HAP-1 (cell line): ENCODE measurements at places on chromosomes 2 and 18.

- DNase-seq = no peak
Observed at GRCh38 chr2:159362816-159363251, 76.3 kb upstream of the WDSUB1 start.

GRCh38 chr2:72271276-72271614 lies 123.6 kb upstream of the CYP26B1 start:
- no peak for DNase-seq

DNA sequence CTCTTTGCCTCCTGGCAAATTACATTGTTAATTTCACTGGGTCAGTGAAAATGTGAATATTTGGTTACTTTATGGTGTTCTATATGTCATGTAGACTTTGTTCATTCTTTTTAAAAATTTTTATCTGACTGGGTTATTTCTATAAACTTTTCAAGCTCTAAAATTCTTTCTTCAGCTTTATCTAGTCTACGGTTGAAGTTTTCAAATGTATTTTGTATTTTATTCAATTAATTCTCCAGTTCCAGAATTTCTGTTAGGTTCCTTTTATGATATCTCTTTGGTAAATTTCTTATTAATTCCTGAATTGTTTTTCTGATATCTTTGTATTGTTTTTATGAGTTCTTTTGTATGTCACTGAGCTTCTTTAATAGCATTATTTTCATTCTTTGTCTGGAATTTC lies 228.1 kb downstream of the LPIN1 start:
- DNase-seq = no peak

GRCh38 chr2:239130041-239130440 lies 270.8 kb downstream of the HDAC4 start:
- DNase-seq = no peak

DNA sequence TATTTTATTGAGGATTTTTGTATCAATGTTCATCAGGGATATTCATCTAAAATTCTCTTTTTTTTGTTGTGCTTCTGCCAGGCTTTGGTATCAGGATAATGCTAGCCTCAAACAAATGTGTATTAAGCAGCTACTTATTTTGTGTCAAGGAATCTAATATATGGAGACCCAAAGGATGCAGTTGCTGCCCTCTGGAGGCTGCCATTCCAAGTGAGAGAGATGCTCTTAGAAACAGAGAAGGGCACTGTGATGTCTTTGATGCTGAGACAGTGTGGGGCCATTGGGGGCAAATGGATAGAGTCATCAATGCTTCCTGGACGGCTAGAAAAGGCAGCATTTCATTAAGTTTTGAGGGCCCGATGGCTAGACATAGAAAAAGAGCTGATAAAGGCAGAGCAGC lies 292.6 kb downstream of the SETBP1 start:
- no peak for DNase-seq

DNA sequence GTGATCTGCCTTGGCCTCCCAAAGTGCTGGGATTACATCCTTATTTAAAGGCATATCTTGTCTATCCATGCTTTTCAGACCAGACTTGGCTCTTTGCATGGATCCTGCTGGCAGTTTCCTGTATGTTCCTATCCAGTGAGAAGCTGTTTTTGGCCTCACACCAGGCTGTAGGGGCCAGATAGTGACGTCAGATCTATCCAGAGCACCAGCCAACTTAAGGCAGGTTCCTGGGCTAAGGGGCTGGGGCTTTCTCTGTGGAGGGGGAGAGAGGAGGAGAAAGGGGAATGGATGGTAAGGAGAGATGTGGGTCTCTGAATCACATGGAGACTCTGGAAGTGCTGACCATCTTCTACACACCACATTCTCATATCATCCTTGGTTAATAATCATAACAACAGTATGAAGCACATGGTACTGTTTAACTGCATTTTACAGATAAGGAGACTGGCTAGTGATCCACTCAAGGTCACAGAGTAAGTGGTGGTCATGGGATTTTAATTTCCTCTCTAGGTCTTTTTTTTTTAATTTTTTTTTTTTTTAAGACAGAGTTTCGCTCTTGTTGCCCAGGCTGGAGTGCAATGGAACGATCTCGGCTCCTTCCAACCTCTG lies 2.0 kb upstream of the FAM117B start:
- DNase-seq = no peak

DNA sequence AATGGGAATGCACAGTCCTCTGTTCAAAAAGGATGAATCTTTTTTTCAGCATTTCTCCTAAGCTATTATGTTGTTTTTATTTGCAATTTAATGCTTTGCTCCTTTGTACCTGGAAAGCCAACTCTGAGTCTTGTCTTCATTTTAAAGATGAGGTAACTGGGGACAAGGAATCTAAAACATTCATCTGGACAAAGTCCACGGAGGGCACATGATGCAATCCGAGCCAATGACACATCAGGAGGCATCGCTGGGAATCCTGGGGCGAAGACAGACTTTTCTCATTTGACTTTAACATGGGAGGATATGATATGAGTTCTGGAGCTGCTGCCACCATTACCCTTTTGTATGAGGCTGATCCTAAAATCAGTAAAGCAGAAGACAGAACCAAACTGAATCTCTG lies 116.5 kb upstream of the REG3G start:
- no peak for DNase-seq

DNA sequence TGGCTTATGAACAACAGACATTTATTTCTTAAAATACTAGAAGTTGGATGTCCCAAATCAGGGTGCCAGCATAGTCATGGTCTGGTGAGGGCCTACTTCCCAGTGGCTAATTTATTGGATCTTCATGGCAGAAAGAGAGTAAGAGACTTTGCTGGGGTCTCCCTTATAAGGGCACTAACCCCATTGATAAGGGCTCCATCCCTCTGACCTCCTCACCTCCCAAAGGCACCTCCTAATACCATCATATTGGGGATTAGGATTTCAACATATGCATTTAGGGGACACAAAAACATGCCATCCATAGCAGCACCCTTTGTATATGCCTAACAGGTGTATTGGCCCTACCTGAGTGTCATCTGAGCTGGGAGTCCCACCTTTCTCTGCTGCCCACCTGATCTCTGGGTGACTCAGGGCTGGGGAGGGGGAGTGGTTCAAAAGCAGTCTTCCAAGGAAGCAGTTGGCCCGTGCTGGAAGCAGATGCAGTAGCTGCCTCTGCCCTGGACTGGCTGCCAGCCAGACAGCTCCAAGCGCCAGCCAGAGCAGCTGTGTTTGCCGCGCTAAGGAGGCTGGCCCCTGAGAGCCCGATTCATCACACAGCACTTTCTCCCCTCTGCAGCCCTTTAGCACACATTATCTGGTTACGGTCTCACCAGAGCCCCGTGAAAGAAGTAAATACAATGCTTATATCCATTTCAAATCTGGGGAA lies 84.6 kb downstream of the SMAD7 start:
- DNase-seq = no peak

GRCh38 chr2:186099826-186100225 lies 361.2 kb downstream of the FSIP2 start:
- DNase-seq = no peak

DNA sequence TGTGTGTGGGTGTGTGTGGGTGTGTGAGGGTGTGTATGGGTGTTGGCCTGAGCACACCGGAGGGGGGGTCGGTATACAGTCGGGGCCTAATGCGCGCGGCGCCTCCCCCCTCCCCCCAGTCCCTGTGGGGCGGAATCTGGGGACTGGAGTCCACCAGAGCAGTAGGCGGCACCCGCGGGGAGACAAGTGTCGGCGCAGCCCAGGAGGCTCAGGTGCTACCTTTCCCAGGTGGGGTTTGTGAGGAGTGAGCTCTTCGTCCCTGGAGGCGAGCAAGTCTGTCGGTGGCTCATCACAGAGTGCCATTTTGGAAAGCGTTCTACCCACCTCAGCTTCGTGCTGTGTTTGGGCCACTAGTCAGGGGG lies 2896.1 kb upstream of the TEKT4 start:
- no peak for DNase-seq

DNA sequence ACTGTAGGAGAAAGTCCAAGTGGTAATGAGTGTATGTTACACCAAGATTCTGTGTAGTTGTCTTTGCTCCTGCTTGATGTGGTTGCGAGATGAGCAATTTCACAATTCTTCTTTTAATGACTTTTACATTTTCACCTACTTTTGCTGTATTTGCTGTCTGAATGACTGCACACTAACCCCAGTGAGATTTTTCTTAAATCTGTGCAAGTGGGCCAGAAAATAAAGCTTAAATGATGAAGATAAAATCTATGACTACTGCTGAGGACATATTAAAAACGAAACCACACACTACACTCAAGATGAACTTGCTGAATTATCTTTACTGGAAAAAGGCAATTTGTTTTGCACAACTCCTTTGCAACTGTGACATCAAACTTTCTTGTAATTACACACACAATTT lies 4.1 kb downstream of the LDAH start:
- DNase-seq = no peak

DNA sequence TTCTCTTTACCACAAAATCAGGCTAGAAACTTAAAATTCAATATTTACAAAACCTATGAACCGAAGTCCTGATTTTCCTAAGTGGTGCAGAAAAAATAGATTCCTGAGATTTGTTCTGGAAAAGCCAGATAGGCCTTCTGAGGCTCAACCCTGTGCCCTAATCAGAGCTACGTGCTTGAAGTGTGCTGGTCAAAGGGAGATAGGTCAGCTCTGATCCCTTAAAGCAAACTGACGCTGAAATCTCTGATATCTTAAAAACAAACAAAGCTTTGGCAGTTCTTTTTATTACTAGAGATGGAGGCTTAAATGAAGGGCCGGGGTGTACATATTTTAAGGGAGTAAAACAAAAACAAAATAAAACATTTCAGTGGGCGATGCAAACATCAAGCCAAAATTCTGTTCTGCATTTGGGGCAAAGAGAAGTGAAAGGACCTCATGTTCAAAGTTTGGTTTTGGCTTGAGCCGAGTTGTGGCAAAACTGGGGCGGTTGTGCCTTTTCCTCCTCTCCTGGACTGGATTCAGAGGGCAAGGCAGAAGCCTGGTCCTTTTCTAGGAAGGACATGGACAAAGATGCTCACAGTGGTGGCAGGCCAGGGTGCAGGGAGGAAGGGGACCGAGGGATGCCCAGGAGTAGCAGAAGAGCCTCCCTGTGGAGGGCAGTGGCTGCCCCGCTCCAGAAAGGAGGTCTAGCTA lies 295.0 kb downstream of the CDCA7 start:
- no peak for DNase-seq

DNA sequence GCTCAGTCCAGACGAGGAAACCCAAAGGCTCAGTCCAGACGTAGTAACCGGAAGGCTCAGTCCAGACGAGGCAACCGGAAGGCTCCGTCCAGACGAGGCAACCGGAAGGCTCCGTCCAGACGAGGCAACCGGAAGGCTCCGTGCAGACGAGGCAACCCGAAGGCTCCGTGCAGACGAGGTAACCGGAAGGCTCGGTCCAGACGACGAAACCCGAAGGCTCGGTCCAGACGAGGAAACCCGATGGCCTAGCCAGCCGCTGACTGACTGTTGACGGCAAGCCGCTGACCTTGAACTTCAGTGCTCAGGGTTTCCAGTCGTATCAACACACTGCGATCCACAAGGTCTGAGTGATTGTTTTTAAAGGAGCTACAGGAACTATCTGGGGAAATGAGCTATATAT lies 150.7 kb upstream of the TPO start:
- no peak for DNase-seq
